ENCODE measurements at places on chromosomes 5 and 9.

DNA sequence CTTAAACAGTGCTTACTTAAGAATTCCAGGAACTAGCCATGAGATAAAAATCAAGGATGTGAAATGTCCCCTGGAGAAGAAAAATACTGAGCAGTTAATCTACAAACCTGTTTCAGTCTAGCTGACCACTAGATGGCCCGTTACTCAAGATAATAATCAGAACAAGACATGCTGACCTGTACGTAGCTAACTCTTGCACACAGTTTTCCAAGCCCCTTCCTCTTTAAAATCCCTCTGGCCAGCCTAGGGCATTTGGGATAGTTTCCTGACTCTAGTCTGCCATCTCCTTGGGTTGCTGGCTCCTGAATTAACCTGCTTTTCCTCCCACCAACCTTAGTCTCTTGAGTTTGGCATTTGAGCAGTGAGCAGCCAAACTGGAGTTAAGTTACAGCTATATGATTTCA is 59.2 kb upstream of the TRAF1 start:
- peak; percentile 85 for DNase-seq

DNA sequence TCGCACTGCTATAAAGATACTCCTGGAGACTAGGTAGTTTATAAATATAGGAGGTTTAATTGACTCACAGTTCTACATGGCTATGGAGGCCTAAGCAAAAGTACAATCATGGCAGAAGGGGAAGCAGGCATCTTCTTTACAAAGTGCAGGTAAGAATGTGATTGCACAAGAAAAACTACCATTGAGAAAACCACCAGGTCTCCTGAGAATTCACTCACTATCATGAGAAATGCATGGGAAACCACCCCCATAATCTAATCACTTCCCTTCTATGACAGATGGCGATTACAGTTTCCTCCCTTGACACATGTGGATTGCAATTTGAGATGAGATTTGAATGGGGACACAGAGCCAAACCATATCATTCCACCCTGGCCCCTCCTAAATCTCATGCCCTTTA is 121.2 kb upstream of the ST8SIA4 start:
- no peak for DNase-seq

DNA sequence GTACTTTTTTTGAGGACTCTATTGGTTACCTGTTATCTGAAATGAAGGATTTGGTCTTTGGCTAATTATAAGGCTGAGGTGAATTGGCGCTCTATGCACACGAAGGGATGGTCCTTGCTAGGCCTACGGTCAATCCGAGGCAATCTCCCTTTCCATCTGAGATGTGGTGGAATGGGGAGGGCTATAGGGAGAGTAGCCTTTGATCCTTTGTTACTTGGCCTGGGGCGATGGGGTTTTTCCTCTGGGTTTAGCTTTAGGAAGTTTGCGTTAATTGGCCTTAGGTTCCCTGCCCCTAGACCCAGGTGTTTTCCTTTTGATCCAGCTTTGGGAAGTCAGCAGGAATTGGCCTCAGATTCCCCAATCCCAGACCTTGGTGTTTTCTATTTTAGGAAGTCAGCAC is 102.1 kb upstream of the C9orf72 start:
- DNase-seq = peak; percentile 55

- DNase-seq = no peak
Measured at GRCh38 chr9:33388110-33388994, 14.0 kb downstream of the AQP7 start.

DNA sequence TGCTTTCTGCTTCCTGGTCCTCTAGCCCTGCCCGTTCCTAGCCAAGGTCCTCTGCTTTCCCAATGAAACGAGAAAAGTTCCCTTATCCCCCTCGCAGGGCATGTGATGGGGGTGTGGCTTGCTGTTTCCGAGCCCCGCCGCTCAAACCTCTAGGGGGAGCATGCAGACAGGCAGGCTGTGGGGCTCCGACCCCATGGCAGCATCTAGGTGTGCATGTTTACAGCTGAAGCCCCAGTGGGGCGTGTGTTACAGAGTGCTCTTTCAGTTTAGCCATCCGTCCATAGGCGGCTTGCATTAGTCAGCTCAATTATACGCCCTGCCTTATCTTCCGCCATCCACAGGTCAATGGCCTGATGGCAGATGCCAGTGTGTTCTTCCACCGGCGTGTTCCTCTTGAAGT is 48.3 kb upstream of the SPATA31E1 start:
- DNase-seq = peak; percentile 85

DNA sequence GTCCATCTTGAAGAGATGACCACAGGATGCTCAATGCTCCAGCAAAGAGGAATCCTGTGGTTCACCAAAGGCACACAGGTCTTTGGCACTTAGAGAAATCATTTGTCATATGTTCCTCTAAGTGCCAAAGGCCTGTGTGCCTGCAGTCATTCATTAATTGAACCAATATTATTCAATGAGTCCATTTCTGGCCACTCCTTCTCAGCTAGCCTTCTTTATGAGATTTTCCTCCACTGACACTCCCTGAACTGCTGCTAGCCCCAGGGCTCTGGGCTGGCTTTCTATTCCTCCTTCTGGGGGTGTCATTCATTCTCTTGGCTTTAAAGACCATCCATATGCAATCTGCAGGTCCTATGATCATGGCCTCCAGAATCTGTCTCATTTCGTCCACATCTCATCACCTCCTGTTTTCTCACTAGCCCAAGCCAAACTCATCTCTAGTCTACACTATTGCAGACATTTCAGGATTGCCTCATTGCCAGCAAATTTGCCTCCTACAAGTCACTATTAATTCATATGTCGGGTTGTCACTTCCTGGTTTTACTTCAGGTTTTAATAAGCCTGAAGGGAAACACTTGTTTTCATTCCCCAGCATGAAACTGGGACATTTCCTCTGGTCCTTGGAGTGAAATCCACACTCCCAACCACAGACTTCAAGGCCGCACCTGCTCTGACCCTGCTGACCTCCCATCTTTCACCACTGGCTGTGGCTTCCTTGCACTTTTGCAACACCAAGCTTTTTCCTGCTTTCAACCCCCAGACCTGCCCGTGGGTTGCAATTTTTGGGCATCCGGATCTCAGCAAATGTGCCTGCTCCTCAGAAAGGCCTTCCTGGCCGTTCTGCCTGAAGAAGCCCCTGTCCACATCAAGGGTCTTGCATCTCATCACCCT is 35.1 kb downstream of the KCNIP1 start:
- DNase-seq = no peak

GRCh38 chr5:88743231-88743834 is 139.7 kb downstream of the MEF2C start:
- peak; percentile 13 for DNase-seq

DNA sequence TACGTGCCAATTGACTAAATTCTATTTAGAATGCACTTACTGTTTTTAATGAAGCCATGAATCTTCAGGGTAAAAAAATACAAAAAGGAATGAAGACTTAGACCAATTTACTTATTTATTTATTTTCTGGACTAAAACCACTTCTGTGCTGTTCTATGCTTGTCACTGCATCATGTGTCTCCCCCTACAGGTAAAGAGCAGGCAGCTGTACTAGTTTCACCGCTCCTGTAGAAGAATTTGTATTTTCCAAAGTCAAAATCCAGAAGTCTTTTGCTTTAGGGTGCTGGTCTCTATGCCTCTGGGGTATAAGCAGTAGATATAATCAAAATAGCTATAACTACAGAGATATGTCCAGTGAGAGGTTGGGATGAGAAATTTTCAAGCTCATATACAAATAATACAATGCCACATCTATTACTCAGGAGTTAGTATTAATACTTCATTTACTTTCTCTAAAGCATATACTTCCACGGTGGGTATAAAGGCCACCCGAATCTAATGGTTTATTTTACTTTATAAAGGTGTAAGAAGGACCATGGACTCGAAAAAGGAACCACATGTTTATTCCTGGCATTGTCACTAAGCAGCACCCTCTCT is 591.5 kb downstream of the RAB3C start:
- DNase-seq = peak; percentile 71

DNA sequence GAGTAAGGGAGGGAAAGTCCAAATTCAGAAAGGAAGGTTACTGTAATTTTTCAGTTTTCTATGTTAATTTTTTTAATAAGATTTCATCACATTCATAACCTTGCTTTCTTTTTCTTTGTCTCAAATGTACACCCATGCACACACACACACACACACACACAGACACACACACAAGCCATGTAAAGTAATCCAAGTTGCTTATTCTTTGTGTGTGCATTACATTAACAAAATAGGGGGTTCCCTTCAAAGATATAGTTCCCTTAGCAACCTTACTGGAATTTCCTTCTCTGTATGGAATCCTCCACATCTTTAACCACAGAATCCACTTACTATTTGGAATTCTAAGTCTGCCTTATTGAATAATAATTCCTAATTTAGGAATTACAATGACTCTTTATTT is 32.7 kb downstream of the ZNF366 start:
- no peak for DNase-seq

GRCh38 chr5:44691802-44692201 is 116.9 kb upstream of the MRPS30 start:
- peak; percentile 42 for DNase-seq

GRCh38 chr5:148147415-148147814 is 20.9 kb upstream of the SPINK14 start:
- DNase-seq = no peak
